ENCODE measurements at places on chromosomes 16 and 17. TPM values are rescaled to one million over a fixed set of nuclear protein-coding genes. Genes with fewer than 3 reads are reported as not detected.

Gene RCVRN
- total RNA-seq = 2.0 TPM

Gene TAT
- total RNA-seq = not detected

Gene OR1A1
- not detected for total RNA-seq

Gene CCL8
- total RNA-seq = not detected

Gene CTF1
- 0.47 TPM for total RNA-seq

Gene RPAIN
- total RNA-seq = 61.8 TPM

Gene MED13
- 116 TPM for total RNA-seq

Gene ACSM5
- not detected for total RNA-seq

Gene MYH1
- not detected for total RNA-seq

Gene GAS2L2
- total RNA-seq = not detected

Gene C16orf54
- total RNA-seq = 146 TPM

Gene ROGDI
- 15.5 TPM for total RNA-seq

Gene C17orf78
- not detected for total RNA-seq

Gene VPS25
- total RNA-seq = 41.5 TPM

Gene ABAT
- total RNA-seq = 13.4 TPM

Gene LITAF
- 584 TPM for total RNA-seq

Gene ALOX15B
- total RNA-seq = not detected

Gene ST6GALNAC2
- not detected for total RNA-seq

Data from natural killer cell (primary cell).